OCI-M1 (cell line): ENCODE measurements at places on chromosomes 16 and 17.

GRCh38 chr16:83946781-83947566, 6.1 kb upstream of the OSGIN1 start:
- DNase-seq, result no peak

DNA sequence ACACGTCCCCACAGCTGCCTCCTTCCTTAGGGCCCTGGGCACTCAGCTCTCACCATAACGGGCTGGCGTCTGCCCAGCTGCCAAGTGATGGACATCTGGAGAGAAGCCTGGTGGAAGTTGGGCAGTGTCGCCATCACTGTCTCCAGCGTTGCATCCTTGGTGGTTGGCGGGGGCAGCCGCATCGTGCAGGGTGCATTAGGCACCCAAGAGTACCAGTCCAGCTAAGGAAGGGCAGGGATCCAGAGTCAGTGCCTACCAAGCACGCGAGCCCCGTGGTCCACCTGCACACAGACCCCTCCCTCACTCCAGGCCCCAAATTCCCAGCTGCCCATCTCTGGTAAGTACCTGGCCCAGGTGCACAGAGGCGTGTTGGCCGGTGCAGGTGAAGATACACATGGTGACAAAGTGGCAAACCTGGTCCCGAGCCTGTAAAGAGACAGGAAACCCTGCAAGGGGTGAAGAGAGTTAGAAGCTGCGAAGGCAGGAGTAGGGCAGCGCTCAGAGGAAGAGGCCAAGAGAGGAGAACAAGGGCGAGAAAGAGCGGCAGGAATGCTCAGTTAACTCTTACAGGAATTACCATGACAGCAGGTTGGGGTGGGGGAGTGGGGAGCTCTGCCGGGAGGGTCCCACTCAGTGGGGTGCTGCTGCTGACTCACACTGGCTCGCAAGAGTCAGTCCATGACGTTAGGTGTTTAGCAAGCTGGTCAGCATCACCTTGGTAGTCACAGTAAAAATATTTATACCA, 9.5 kb downstream of the ALOX15 start:
- no peak for DNase-seq

DNA sequence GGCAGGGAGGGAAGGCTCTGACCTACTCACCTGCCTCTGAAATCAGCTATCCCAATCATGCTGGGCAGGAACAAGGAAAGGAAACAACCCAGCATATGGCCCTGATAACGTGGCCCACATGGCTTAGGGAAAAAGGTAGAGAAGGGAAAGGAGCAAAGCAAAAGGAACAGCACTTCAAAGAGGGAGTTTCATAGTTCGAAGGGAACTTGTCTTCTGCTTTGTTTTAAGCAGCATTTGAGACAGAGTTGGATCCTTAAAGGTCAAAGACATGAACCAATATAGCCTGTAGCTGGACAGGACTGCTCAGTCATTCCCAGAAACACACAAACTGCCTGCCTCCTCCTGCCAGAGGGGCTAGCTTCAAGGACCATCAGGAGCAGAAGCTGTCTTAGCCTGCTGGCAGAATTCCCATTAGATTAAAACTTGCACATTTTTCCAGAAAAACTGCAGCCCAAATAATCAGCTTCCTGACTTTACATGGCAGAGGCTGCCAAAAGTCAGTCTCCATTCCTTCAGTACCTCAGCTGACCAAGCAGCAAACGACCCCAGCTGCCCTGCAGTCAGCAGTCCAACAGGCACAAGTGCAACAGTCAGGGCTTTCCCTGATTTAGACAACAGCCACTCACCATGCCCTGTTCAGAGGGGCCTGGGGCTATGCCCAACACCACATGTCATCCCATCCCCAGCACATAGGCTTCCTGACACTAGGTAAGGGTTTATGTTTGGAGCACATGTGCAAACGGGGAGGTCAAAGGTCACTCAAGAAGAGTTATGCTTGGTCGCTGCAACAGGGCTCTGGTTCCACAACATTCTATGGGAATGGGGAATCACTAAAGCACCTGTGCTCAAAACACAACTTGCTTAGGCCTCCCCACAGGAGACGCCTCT, 32.5 kb downstream of the RANBP10 start:
- DNase-seq, result no peak

- DNase-seq, result no peak
Measured at GRCh38 chr17:11736613-11737312, 138.5 kb downstream of the DNAH9 start.

DNA sequence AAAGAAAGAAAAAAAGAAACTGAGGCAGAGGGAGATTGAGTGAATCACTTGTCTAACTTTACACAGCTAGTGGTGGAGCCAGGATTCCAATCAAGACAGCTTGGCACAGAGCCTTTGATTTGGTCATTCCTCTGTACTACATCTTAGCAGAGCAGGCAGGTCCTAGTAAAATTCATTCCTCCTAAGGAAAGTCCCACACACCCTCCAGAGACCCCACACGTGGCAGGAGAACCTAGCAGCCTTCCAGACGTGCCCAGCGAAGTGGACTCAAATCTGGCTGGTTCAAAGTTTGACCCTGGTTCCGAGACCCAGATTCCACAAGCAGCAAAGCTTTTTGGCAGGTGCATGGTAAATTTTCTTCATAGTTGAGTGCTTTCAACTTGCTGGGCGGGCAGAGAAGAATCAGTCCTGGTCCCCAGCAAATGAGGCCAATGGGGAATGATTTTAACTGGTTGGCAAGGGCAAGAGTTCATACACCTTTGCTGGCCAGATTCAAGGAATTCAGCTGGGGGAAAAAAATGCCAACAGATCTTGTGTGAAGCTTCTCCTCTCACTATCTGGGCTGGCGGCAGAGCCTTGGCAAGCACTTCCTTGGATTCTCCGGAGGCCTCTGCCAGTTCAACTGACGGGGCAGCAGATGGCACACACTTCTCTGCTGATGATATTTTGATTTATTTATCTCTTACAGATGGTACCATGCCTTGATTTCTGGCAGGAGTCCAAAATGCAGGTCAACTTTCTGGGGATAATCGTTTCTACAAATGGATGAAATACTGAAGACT, 82.4 kb downstream of the GSG1L start:
- DNase-seq, result no peak

DNA sequence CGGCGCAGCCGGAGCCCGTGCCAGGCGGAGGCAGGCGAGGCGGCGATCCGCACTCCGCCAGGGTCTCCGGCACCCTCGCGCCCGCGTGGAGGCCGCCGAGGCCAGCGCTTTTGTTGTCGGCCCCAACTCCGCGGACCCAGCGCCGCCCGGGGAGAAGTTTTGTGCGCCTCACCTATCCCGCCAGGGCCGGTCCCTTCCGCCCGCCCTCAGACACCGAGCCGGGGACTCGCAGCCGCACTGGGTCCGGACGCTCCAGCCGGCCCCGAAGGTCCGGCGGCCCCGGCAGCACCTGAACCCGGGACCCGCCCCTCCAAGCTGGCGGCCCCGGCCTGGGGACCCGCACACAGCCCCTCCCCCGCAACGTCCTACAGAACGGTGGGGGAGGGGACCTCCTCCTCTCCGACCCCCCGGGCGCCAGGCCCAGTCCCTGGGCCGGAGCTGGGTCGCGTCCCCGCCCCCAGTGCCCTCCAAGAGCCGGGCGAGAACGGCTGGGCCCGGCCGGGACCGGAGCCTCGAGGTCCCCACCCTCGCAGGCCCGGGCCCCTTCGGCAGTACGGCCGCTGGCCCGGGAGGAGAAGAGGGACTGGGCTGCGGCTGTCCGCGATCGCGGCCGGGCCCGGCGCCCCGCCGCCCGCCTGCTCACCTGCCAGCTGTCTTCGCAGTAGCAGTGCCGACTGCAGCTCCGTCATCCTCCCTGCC, 698 bp downstream of the UBE2G1 start:
- DNase-seq, result peak; percentile 69

GRCh38 chr16:88444826-88445582, 8.1 kb upstream of the ZFPM1 start:
- DNase-seq, result no peak

GRCh38 chr16:75011634-75012307, 12.9 kb downstream of the ZNRF1 start:
- DNase-seq, result peak; percentile 79

DNA sequence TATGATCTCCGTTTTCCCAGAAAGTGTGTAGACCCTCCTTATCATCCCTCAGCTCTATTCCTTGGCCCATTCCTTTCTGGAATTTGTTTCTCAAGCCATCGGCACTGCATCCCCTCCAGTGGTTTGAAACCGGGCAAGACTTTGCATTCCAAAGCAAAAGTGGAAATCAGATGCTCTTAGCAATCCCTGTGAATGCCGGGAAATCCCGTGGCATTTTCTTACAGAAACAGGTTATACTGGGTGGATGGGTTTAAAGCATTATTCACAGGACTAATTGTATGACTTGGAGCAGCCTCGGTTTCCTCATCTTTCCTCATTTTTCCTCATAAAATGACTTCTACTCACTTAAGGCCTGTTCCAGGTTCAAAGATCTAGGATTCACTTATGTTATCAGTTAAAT, 52.0 kb downstream of the MAP2K6 start:
- no peak for DNase-seq

- no peak for DNase-seq
Measured at GRCh38 chr17:45230787-45231480, 9.2 kb downstream of the FMNL1 start.
